ENCODE measurements at places on chromosomes 13 and 19.
A peak's percentile ranks its signal among the peaks of the same experiment; 100 is the strongest.

DNA sequence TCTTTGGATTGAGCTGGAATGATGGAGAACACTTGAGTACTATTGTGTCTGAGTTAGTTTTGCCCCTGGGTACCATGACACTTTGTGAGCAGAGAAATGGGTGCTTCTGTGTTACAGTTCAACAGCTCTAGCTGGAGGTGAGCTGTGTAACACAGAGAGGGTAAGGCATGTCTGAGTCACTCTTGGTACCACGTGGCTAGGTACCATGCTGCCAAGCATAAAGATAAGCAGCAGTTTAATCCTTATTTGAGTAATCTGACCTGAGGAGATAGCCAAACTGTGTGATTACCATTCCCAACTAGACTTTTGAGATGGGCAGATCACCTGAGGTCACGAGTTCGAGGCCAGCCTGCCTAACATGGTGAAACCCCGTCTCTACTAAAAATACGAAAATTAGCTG is 122.0 kb downstream of the OLFM4 start:
- no peak for DNase-seq

GRCh38 chr19:6813659-6814058 is 41.2 kb downstream of the VAV1 start:
- DNase-seq, result no peak

- no peak for DNase-seq
Measured at GRCh38 chr19:48284896-48285295, 15.0 kb downstream of the ZNF114 start.

GRCh38 chr13:110921209-110921608 is 6.3 kb upstream of the ANKRD10 start:
- DNase-seq, result peak; percentile 39

DNA sequence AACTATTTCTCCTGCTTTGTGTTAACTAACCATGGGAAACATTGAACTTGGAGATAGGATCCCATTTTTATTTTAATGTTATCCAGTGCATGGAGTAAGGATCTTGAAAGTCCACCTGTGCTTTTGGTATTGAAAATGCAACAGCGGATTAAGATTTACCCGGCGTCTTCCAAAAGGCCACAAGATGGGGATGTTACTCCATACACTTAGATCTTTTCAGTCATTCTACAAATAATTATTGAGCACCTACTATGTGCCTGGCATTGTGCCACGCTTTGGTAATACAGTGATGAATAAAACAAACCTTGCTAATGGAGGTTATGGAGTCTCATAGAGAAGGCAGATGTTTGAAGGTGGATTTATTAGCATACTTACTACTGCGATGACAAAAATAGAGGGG is 56.9 kb downstream of the RFC3 start:
- DNase-seq, result no peak

Data from stimulated activated naive CD8-positive, alpha-beta T cell treated with anti-CD3 and anti-CD28 coated beads, Interleukin-15, Interleukin-2, amounts not matched to agents 100 U/mL and 50 U/mL, for 24 hours (primary cell).